ENCODE measurements at places on chromosomes 4 and X.

- no peak for DNase-seq
Measured at GRCh38 chr4:66430856-66431255, 760.6 kb upstream of the EPHA5 start.

DNA sequence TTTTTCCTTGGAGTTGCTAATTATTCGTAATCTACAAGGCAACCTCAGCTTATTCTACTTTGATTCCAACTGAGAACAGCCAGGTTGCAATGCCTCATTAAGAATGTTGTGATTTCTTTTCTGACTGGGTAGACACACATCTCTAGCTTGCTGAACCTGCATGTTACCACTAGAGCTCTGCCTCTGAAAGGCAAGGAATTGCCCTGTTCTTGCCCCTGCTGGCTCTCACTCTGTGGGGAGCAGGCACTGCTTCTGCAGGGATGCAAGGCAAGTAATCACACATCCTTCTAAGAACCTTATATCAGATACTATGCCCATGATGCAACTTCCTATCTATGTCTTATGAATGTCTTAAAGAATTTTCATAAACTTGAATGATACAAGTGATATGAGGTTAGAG, 503.2 kb downstream of the PACRGL start:
- DNase-seq = no peak

- DNase-seq = no peak
Measured at GRCh38 chrX:41482154-41482850, 35.2 kb downstream of the NYX start.

DNA sequence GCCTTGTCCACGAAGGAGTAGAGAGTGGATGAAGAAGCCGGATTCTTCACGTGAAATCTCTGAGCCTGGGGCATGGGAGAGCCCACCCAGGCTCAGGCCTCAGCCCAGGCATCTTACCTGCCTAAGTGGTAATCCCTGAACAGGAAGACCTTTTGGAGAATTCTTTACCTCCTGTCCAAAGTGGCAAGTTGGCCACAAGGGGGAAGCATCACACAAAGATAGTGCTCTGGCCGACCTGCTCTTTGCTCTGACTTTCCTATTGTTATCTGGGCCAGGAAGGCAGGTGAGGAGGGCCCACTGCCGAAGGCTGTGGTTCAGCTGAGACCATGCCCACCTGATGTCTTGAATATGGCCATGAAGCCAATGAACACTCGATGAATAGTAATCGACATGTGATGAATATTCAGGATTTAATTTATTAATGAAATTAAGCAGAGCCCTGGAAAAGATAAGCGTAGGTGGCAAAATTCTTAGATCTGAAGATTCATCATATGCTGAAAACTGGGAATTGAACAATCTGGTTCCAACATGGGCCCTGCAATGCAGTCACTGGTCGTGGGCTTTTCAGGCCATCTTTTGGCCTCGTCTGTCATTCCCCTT, 93.8 kb downstream of the PDGFRA start:
- peak; percentile 81 for DNase-seq

DNA sequence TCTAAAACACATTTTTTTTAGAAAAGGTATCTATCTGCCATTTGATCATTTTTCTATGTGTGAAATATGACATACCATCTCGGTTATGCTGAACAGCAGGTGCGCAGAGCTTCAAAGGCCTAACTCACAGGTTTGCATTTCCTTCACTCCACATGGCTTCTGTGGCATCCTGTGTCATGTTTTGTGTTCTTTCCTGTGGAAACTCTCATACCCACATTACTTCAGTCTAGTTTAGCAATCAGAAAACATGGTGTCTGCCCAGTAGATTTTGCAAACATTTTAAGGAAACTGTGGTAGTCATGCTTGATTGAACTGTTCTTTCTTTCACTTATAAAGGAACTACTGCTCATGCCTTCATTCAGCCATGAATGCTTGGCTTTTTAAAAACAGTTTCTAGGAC, 11.3 kb upstream of the ARAP2 start:
- peak; percentile 69 for DNase-seq

- DNase-seq = no peak
Measured at GRCh38 chrX:11967986-11968869, 170.0 kb upstream of the FRMPD4 start.

DNA sequence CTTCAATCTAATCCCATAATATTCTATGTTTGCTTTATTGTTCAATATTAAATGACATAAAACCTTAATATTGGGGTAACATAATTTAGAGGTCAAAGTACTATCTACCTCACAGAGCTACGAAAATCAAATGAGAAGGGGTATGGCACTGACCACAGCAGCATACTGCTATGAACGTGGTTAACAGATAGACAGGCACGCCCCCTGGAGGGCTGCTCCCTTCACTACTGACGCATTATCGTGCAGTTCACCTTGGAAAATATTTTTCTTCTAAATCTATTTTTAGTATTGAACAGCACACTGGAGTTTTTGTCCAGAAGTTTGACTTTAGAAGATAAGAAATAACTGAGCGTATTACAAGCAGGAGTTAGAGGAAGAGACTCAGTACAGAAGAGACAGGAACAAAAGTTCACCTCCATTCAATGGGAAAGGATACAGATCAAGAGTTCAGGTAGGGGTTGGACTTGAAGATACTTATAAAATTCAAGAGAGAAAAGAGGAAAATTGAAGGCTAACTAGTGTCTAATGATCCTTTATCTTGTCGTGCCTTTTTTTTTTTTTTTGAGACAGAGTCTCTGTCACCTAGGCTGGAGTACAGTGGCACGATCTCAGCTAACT, 22.7 kb downstream of the MAP9 start:
- DNase-seq = peak; percentile 35

GRCh38 chr4:142933207-142933606, 87.1 kb upstream of the INPP4B start:
- DNase-seq = no peak

- no peak for DNase-seq
Measured at GRCh38 chrX:153854702-153855101, 24.4 kb upstream of the PDZD4 start.

DNA sequence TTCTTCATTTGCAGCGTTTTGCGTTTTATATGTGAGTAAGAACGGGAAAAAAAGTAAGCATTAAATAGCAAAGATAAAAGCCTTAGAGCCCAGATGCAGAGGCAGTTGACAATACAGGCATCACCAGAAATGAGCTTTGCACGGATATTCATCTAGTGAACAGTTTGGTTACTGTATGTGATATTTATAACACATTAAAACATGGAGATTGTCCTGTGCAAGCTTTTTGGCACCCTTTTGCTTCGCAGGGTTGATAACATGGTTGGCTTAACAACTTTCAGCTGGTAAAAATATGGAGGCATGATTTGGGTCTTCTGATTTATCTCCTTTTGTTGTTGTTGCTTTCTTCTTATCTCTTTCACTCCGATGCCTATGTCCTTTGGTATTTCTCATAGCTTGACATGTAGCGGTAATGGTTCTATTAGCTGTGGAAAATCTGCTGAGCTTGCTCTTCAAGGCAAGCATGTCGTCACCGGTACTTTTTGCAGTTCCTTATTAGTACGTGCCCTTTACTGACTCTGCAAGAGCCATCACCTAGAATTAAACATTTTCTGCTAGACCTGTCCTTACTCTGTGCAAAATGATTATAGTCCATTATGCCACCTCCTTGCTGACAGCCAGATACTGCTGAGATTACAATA, 102.9 kb downstream of the PCDH7 start:
- no peak for DNase-seq

GRCh38 chr4:53575552-53575951, 15.7 kb downstream of the LNX1 start:
- no peak for DNase-seq

DNA sequence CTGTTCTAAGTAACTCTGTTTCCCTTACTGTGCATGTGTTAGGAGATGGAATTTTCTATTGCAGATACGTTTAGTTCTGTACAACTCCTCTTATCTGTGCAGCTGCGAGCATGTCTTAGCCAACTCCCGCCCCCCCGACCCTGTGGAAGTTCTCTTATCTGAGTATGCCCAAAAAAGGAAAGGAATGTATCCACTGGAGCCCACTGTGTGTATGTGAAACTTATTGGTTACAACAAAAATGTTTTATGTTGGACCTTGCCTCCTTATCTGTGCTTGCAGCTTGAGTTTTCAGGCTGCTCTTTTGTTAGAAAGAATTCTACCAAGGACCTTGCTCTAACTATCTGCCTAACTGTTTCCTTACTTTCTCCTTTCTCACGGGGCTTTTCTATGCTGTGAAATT, 24.2 kb upstream of the DCAF8L2 start:
- DNase-seq = no peak

DNA sequence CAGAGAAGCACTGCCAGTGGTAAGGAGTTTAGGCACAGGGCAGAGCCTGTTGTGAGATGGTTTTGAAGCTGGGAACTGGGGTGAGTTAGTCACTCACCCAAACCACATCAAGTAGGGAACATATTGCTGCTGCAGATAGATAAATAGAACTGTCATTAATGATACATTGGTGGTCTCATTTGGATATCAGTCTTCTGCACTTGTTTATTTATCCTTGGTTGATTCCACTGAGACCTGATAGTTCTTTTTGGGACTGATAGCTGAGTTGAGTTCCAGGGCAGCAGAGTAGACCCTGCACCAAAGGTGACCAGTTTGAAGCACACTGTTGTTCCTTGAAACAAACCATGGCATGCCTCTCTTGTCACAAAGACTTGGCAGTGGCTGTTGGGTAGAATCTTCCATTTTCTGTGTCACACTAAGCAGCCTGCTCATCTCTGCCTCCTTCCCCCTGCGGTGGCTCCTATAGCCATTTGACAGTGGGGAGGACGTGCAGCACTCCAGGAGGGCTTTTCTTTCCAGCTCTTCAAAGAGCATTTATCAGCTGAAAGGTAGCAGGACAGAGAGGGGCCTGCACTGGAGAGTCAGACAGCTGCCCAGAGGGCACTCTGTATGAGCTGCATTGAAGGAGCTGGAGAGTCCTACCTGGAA, 59.7 kb upstream of the TMEM164 start:
- no peak for DNase-seq

GRCh38 chrX:41561045-41561444, 113.9 kb downstream of the NYX start:
- DNase-seq = peak; percentile 53

DNA sequence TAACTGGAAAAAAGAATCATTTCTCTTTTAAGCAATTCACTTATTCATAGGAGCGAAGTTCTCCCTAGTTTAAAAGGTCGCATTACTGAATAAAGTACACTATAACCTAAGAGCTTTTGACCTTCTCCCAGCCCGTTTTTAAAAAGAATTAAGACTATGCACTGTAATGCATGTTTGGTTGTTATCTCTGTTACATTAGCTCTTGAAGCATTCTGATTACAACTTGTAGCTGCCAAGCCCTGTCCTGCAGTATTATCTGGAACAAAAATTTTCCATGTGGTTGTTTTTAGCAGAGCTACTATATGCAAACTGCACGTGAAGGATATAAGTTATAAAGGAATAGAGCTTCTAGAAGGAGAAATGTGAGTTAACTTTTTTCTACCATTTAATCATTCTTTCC, 8.1 kb downstream of the GAB1 start:
- no peak for DNase-seq

- no peak for DNase-seq
Measured at GRCh38 chr4:19982556-19982955, 269.1 kb upstream of the SLIT2 start.

DNA sequence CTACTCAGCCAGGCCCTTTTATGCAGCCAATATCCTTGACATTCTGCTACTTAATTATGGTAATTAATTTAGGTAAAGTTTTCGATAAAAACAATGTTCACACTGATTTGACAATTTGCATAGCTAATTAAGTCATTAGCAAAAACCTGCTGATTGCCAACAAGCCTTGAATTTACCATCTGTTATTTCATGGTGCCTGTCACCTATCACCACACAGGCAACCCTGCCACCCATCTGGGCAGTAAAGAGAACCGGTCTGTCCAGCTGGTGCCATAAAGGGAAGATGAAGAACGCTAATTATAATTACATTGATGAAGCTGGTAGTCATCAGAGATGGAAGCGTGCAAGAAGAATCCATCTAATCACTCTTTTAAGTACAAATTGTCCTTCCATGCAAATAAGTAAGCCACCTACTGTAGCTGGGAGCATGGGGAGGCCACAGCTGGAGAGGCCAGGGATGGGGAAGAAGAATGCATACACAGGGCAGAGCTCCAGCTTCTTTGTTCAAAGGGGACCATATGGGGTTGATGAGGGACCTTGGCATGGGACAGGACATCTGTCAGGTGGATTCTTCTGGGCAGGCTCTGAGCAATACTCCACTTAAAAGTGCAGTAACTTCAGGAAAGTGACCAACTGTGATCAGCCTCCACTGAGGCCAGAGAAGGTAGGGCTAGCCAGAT, 277.3 kb upstream of the TAPT1 start:
- DNase-seq = no peak

- DNase-seq = peak; percentile 69
Measured at GRCh38 chr4:2059046-2059725, at the start of gene NAT8L. TSS of gene NAT8L (plus strand) at chr4:2059327. CDS start at chr4:2059512, 185 bp downstream.

DNA sequence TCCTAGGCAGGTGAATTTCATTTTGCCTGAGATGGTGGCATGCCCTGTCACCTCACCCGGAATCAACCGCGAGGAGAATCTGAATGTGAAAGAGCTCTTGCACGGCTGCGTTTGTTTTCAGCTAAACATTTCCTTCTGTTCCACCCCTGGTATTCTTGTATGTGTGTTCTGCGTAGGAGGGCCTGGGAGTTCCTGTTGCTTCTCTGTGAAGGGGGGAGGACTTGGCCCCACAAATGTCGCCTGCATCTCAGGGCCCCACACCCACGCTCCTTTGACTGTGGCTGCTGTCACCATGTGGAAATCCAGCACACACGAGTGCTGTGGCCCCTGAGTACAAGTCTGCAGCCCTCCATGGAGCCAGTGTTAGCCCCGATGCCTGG, 45.8 kb upstream of the CLCN4 start:
- DNase-seq = no peak

DNA sequence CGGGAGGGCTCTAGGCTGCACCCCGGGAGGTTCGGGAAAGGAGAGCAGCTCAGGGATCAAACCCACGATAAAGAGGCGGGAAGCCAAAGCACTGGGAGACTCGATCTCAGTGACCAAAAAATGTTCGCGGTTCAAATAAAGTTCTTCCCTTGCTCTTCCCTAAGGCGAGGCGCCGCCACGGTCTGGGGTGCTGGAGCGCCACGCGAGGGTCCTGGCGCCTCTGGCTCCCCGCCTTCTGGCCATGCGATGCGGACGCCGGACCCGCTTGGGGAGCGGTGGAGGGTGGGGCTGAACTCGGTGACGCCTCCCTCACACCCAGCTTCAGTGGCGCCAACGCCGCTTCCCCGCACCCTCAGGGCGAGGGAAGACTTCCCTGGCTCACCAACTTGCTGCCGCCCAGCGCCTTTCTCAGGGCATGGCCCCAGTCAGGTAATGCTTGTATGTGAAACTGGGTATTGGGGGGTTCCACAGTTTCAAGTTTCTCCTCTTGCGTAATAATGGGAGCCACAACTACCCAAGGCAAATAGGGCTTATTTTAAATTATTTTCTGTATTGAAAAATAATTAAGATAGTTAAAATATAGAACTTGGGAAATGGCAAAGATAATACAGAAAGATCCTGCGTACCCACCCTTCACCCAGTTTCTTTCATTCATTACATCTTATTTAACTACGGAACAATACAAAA, at the start of gene QRFPR:
Gene QRFPR (minus strand): TSS at position 243 of the 687 bp plus-strand sequence. CDS start 371 bp downstream, outside the sequence.
- DNase-seq = no peak

Data from pons (tissue), 1 donor.